Breast epithelium (tissue), 4 donors: ENCODE measurements at places on chromosomes 3 and 15. TPM values are rescaled to one million over a fixed set of nuclear protein-coding genes. Genes with fewer than 3 reads are reported as not detected.
A peak's percentile ranks its signal among the peaks of the same experiment; 100 is the strongest.

GRCh38 chr3:124288996-124289395 lies 297.1 kb upstream of the ROPN1 start:
- no peak overlapping the region for H3K27ac ChIP-seq
- H3K27me3 ChIP-seq = no peaks in the 10 kb centered on the region
- no peak for DNase-seq
- H3K36me3 ChIP-seq = no peaks in the 10 kb centered on the region
- H3K4me1 ChIP-seq = no peaks in the 10 kb centered on the region

- peak overlapping the region; percentile 99 for H3K27ac ChIP-seq
- H3K36me3 ChIP-seq = no peaks in the 10 kb centered on the region
- no peaks in the 10 kb centered on the region for H3K27me3 ChIP-seq
- no peaks in the 10 kb centered on the region for H3K4me1 ChIP-seq
- DNase-seq = no peak
These were observed 2.0 kb upstream of the TBL1XR1 start for GRCh38 chr3:177199206-177199760.

DNA sequence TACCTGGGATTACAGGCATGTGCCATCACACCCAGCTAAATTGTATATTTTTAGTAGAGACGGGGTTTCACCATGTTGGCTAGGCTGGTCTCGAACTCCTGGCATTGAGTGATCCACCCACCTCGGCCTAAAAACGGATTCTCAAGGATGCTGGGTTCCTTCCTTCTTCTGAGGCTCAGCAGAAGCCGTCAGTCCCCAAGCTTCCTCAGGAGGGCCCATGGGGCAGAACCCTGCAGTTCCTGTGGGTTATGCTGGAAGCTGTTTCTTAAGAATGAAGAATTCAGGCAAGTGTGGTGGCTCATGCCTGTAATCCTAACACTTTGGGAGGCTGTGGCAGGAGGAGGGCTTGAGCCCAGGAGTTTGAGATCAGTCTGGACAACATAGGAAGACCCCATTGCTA lies 29.0 kb upstream of the ZNF710 start:
- no peaks in the 10 kb centered on the region for H3K27me3 ChIP-seq
- no peaks in the 10 kb centered on the region for H3K4me1 ChIP-seq
- H3K27ac ChIP-seq = no peak overlapping the region
- no peak for DNase-seq
- H3K4me3 ChIP-seq = no peak overlapping the region
- no peaks in the 10 kb centered on the region for H3K36me3 ChIP-seq

DNA sequence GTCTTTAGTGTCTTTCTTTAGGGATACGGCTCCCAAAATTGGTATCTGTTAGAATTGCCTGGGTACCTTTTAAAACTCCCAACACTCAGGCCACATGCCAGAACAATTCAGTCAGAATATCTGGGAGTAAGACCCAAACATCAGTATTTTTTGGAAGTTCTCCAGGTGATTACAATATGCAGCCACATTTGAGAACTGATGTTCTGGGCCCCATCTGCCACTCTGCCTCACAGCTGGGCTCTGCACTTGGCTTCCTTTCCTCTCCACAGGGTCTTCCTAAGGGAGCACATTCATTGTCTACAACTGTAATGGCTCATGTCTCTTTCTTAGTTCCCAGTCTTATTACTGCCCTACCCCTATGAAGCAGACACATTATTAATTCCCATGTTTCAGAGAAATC lies 394.5 kb downstream of the MFSD1 start:
- no peaks in the 10 kb centered on the region for H3K4me1 ChIP-seq
- H3K4me3 ChIP-seq = no peak overlapping the region
- no peak for DNase-seq
- no peaks in the 10 kb centered on the region for H3K27me3 ChIP-seq

GRCh38 chr3:46065294-46065705 lies 38.0 kb upstream of the XCR1 start:
- H3K36me3 ChIP-seq = no peaks in the 10 kb centered on the region
- H3K27ac ChIP-seq = no peak overlapping the region
- no peaks in the 10 kb centered on the region for H3K4me1 ChIP-seq
- no peaks in the 10 kb centered on the region for H3K27me3 ChIP-seq

GRCh38 chr3:129501630-129502029 lies 26.8 kb upstream of the RHO start:
- no peaks in the 10 kb centered on the region for H3K27me3 ChIP-seq
- no peak for DNase-seq
- no peak overlapping the region for H3K4me3 ChIP-seq
- no peak overlapping the region for H3K27ac ChIP-seq
- H3K36me3 ChIP-seq = no peaks in the 10 kb centered on the region

GRCh38 chr15:73927003-73927475 lies 777 bp downstream of the LOXL1 start:
- H3K4me1 ChIP-seq = peaks cover 30% of the 10 kb centered on the region
- peak overlapping the region; percentile 78 for H3K4me3 ChIP-seq
- no peaks in the 10 kb centered on the region for H3K36me3 ChIP-seq
- peak; percentile 70 for DNase-seq
- H3K27ac ChIP-seq = peak overlapping the region; percentile 89

DNA sequence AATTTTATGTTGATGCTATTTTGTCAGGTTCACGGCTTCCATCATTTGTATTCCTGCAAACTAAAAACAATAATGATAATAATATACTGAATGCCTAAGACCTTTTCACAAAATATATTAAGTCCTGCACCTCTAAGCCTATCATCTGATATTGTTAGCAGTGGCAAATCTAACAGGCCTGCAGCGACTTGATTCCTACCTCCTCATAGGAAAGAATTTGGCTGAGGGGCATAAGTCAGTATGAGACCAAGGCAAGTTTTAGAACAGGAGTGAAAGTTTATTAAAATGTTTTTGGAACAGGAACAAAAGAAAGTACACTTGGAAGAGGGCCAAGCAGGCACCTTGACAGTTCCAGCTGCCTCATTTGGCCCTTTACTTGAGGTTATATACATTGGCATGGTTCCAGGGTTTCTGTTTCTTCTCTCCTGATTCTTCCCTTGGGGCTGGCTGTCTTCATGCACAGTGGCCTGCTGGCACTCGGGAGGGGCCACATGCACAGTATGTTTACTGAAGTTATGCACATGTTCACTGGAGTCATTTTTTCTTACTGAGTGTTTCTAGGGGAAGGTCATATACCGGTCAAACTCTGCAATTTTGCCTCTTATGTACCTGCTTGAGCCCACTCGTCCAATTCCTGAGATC lies 418.1 kb downstream of the EPHA6 start:
- H3K4me3 ChIP-seq = peak overlapping the region; percentile 15
- peaks cover 5% of the 10 kb centered on the region for H3K4me1 ChIP-seq
- DNase-seq = peak; percentile 74
- no peaks in the 10 kb centered on the region for H3K27me3 ChIP-seq

DNA sequence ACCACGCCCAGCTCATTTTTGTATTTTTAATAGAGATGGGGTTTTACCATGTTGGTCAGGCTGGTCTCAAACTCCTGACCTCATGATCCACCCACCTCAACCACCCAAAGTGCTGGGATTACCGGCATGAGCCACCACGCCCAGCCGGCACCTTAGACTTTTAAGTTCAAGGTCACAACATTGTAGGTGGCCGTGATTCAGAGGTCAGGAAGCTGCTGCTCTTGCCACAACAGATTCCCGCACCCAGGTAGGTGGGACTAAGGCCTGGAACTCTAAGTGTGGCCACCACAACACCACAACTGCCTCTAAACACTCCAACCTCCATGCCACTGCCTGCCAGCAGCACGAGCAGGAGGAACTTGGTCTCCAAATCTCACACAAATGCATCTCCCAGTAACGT lies 196.8 kb downstream of the STT3B start:
- no peak for DNase-seq
- no peaks in the 10 kb centered on the region for H3K27me3 ChIP-seq
- no peaks in the 10 kb centered on the region for H3K36me3 ChIP-seq

DNA sequence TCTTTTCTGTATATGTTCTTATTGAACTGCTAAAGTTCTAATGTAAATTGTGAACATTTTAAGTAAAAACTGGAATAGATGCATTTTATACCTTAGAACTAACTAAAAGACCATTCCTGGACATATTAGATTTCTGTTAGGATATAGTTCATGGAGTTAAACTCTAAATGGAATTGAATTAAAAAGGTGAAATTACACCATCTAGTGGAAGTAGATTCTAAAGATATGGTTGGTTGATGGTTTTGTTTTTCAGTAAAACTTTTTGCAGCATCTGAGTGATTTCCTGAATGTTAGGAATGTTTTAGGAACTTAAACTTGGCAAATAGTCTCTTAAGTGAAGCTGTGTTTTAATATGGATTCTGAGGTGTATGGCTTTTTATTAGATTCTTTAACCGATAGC lies 96.8 kb downstream of the SLMAP start:
- H3K27ac ChIP-seq = no peak overlapping the region
- no peaks in the 10 kb centered on the region for H3K27me3 ChIP-seq
- no peaks in the 10 kb centered on the region for H3K36me3 ChIP-seq
- H3K4me3 ChIP-seq = no peak overlapping the region
- DNase-seq = no peak
- H3K4me1 ChIP-seq = no peaks in the 10 kb centered on the region

Gene COL8A1
- total RNA-seq = 43.6 TPM

Gene KY
- 1.2 TPM for total RNA-seq

Gene UBA5
- 37.7 TPM for total RNA-seq

Gene PLS1
- 1.6 TPM for total RNA-seq

Gene PIGZ
- 12.0 TPM for total RNA-seq

Gene WDR93
- total RNA-seq = 0.98 TPM
